ENCODE measurements at places on chromosomes 7 and 10.

GRCh38 chr7:123573896-123574467 lies 16.4 kb upstream of the NDUFA5 start:
- DNase-seq: no peak

DNA sequence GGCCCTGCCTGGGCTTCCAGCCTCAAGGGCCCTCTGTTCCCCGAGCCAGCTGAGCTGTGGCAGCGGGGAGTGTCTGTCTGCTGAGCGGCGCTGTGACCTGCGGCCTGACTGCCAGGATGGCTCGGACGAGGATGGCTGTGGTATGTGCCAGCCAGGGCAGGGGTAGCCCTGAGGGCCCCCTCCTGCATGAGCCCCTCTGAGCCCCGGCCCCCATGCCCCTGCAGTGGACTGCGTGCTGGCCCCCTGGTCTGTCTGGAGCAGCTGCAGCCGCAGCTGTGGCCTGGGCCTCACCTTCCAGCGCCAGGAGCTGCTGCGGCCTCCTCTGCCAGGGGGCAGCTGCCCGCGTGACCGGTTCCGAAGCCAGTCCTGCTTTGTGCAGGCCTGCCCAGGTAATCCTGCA lies 28.4 kb upstream of the ZNF467 start:
- no peak for DNase-seq

GRCh38 chr10:132393695-132394181 lies 3.3 kb upstream of the PWWP2B start:
- DNase-seq: no peak

- peak; percentile 90 for DNase-seq
Measured at GRCh38 chr7:101538596-101539459, 90.3 kb downstream of the MYL10 start.

GRCh38 chr10:52256832-52257691 lies 57.0 kb upstream of the DKK1 start:
- peak; percentile 28 for DNase-seq

DNA sequence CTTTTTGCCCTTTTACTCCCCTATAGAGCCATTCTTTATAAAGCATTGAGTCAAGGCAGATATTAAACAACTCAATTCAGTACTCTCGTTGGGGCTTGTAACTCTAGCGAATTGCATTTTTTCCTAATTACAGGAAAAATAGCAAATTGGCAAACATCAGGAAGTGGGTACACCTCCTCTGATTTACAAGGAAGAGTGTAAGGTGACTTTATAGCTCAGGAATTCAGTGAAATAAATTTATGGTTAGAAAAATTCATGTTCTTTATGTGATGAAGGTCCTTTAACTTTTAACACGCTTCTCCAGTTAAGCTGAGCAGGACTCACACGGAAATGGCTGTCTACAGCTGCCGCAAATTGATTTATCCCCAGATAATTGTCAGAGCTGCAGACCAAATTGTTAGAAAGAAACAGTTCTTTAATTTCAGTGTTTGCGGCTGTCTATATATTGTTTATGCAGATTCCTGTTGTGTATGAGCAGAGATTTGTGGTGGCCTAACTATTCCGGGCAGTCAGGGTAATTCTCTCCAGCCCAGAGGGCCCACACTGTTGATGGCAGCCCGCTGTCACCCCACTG lies 151.1 kb upstream of the MKI67 start:
- DNase-seq: no peak

GRCh38 chr7:28136420-28136819 lies 44.2 kb downstream of the JAZF1 start:
- no peak for DNase-seq

DNA sequence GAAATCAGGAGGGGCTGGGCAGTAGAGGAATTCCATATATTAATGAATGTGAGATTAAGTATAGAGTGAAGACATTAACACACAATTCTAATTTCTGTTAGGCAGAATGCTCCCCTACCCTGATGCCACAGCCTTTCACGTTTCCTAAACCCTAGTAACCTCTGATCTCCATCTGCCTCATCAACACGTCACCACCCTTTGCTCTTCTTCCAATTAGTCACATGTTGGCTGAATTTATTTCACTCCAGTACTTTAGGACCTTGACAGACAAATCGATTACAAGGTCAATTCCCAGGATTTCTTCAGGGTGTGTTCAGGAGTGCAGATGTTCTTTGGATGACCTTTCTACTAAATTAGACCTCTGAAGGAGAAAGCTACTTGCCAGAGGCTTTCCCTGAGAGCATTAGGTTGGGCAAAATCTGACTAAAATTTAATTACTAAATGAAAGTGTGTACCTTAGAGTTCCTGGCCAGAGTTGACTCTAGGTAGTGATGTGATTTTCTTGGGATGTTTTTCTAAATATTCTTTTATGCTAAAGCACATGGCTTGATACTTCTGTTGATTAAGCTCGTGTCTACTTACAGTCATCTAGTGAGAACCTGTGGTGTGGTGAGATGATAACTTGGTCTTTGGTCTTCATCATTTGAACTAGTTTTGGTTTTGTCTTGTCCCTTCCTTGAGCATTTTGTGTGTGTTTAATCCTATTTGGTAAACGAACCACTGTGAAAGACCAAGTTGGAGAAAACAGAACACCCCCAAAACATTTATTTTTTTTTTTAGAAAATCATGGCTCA lies 12.7 kb downstream of the AGR2 start:
- no peak for DNase-seq

DNA sequence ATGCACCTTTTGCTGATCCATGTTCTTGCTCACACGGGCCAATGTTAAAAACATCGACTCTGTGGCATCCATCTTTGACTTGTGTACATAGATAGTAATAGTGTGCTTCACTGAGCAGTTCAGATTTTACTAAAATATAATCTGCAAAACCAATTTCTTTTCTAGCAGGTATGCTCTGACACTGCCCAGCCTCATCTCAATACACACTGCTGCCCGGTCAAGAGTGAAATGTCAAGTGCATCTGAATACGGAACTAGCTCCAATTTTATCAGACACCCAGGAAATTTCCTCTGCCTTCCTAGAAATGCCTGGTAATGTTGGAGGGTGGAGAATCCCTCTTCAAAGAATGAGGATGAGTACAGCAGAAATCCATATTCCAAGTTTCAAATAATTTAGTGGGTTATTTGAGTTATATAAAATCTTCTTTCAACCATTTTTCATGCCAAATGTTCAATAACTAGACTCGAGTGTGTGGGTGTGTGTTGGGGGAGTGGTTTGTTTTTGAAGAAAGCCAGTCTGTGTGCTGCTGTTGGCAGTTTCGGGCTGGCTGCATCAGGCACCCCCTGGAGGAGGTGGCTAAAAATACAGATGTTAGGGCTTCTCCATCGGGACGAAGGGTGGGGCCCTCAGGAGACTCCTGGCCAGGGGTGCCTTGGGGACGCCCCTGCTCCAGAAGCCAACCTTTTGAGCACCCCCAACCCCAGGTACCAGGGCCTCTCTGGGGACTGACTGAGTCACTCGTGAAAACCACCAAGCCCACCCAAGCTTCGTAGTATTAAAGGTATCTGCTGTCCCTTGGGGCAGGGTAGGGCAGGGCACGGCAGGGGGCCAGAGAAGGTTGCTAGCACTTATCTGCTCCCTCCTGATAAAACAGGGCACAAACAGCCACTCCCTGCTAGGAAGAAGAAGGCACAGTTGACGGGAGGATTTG lies 15.4 kb downstream of the CTBP2 start:
- DNase-seq: peak; percentile 67

- peak; percentile 17 for DNase-seq
Measured at GRCh38 chr7:20304366-20304765, 26.3 kb upstream of the ITGB8 start.

DNA sequence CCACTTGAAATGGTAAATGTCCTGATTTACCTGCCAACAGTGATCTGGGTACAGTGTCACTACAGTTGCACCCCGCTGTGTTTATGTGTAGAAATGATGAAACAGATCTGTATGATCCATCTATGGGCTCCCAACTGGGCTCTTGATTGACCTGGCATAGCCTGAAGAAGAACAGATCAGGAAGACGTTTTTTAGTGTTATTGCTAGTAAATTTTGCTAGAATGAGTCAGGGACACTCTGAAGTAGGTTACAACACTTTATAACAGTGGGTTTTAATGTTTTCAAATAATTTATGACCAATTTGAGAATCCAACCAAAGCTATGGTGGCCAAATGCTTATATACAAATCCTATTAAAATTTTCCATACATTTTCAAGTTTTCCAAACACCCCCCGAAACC lies 110.3 kb downstream of the DKK1 start:
- no peak for DNase-seq

- no peak for DNase-seq
Measured at GRCh38 chr10:97079448-97079847, 106.3 kb downstream of the SLIT1 start.

DNA sequence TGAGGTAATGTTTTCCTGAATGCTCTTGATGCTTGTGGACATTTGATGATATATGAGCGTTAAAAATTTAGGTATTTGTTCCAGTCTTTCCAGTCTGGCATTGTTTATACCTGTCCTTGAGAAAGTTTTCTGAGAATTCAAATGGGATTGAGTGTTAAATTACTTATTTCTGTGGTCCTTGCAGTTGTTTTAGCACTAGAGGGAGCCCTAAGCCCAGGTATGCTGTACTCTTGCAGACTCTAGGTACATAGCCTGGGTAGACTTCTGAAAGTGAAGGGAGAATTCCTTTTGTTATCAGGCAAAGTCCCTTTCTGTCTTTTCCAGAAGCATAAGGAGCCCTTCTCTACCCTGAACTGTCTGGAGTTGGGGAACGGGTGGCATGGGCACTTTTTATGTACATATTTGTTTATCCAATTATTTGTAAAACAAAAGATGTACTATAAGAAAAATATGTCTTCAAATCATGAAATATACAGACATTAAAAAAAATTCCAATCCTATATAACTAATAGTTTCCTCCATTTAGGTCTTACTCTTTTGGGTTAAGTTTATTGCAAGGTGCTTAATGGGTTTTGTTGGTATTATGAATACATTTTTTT lies 262.1 kb downstream of the ATRNL1 start:
- DNase-seq: peak; percentile 79

GRCh38 chr7:27048438-27048837 lies 47.4 kb downstream of the HOXA1 start:
- no peak for DNase-seq
